Suprapubic skin (tissue), 4 donors: ENCODE measurements at places on chromosomes 11 and 22. TPM values are rescaled to one million over a fixed set of nuclear protein-coding genes. Genes with fewer than 3 reads are reported as not detected.

Gene SCGB1A1
- total RNA-seq, result not detected

DNA sequence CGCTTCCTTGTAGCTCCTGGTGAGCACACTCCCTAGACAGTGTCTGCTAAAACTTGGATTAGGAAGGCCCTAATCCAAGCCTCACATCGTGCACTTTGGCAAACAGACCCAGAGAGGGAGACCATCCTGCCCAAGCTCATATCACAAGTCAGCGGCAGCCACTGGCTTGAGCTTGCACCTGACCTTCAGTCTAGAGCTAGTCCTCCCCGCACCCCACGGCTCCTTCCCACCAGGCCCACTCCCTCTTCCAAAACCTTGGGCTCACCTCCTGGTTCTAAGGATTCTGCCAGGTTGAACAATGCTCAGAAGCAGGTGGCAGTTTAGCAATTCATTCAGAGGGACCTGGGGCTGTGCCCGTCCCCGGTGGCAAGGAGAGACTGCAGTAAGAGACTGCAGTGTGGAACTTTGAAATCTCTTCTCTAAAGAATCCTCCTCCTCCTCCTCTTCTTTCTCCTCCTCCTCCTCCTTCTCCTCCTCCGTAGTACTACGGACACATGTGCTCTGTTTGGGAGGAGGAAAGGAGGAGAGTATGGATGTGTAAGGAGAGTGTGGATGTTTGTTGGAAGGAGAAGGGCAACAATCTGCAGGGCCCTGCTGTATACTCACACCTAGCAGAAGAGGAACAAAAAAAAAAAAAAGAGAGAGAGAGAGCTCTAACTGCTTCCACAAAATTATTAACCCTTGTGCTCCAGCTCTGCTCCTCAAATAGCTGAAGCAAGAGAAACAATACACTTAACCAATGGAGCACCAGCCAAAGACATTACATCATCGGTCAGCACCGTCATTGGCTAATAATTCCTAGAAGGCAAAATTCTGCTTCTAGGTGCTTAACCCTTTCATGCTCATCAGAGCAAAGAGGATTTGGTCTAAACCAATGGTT lies 6.0 kb downstream of the SYN3 start:
- H3K27ac ChIP-seq, result no peak overlapping the region
- H3K4me3 ChIP-seq, result no peak overlapping the region
- H3K27me3 ChIP-seq, result peaks cover 54% of the 10 kb centered on the region
- no peaks in the 10 kb centered on the region for H3K36me3 ChIP-seq
- DNase-seq, result no peak

DNA sequence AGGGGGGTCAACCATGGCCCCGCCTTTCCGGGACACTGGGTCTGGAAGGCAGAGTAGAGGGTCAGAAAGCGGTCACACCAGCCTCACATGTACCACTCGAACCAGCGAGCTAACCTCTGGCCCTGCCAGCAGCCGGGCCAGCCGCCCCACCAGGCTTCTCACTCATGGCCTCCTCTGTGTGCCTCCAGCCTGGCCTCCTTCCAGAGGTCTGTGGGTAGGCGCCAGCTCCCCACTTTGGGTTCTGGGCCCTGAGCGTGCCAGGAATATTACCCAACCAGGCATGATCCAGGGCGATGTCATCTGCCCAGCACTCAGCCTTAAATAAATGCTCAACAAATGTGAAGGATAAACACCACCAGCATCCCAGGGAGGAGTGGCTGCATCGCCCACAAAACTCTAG lies 5.8 kb downstream of the SCUBE1 start:
- no peaks in the 10 kb centered on the region for H3K36me3 ChIP-seq
- DNase-seq, result no peak
- peaks cover 2% of the 10 kb centered on the region for H3K4me1 ChIP-seq
- peaks cover 49% of the 10 kb centered on the region for H3K27me3 ChIP-seq
- no peak overlapping the region for H3K27ac ChIP-seq

DNA sequence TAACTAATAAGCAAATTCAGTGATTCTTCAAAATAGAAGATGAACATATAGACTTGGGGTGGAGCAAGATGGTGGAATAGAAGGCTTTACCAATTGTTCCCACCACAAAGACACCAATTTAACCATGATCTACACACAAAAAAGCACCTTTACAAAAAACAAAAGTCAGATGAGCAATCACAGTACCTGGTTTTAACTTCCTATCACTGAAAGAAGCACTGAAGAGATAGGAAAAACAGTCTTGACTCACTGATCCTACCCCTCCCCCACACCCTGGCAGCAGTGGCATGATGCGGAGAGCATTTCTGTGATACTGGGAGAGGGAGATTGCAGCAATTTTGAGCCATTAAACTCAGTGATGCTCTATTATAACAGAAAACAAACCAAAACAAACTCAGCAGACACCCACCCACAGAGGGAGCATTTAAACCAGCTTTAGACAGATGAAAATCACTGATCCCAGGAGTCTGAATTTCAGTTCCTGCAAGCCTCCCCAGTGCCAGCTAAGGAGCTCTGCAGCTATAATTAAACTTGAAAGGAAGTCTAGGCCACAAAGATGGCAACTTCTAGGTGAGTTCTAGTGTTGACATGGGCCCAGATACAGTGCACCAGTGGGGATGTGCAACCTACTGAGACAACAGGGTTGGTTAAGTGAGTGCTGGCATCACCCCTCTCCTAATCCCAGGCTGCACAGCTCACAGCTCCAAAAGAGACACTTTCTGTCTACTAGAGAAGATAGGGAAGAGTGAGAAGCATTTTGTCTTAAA lies 161.8 kb upstream of the GRIA4 start:
- no peaks in the 10 kb centered on the region for H3K27me3 ChIP-seq
- no peak overlapping the region for H3K4me3 ChIP-seq
- no peaks in the 10 kb centered on the region for H3K36me3 ChIP-seq
- H3K4me1 ChIP-seq, result no peaks in the 10 kb centered on the region
- H3K27ac ChIP-seq, result no peak overlapping the region
- no peak for DNase-seq

DNA sequence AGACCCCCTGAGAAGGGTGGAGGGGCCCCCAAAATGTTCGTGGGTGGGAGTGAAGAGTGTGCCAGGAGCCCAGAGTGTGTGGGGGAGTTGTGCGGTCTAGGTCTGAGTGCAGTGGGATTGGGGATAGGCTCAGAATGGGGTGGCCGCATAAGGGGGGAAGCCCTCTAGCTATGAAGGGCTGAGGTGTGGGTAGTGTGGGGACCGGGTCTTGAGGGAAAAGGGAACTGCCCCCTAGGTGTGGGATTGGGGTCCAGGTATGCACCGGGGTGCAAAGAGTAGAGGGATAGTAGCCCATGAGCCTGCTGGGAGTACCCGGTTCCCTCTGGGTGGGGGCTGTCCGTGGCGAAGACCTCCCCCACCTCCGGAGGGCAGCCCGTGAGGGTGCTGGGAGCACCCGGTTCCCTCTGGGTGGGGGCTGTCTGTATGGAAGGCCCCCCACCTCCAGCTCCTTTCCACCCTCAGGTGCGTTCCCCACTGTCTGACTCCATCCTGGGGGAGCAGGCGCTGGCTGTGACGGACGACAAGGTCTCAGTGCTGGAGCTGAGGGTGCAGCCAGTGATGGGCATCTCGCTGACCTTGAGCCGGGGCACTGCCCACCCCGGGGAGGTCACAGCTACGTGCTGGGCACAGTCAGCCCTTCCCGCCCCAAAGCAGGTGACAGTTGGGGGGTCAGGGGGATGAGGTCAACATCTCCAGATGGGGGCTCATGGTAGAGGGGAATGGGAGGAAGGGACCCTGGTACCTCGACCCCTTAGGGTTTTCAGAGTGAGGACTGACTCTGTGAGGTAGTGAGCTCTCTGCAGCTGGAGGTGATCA lies 10.7 kb downstream of the TMEM132A start:
- no peak overlapping the region for H3K4me3 ChIP-seq
- H3K36me3 ChIP-seq, result peaks cover 14% of the 10 kb centered on the region
- H3K4me1 ChIP-seq, result no peaks in the 10 kb centered on the region
- no peaks in the 10 kb centered on the region for H3K27me3 ChIP-seq
- no peak overlapping the region for H3K27ac ChIP-seq

DNA sequence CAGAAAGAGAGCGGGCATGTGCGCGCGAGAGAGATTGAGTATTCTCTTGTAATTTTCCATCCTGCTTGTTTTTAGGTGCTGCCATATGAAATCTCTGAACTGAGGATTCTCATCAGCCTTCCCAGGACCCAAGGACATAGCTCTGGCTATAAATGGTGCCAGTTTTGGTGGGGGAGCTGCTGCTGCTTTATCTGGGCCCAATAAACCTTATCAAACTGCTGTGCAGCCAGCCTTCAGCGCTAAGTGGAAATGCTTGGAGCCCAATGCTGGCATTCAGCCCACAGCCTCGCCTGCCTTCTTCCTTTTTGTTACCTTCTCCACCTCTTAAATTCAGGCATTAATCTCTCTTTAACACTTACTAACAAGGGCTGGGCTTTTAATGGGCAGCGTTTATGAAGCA lies 2.4 kb upstream of the ZBTB16 start:
- H3K36me3 ChIP-seq, result no peaks in the 10 kb centered on the region
- no peaks in the 10 kb centered on the region for H3K27me3 ChIP-seq
- peaks cover 16% of the 10 kb centered on the region for H3K4me1 ChIP-seq
- no peak overlapping the region for H3K27ac ChIP-seq

DNA sequence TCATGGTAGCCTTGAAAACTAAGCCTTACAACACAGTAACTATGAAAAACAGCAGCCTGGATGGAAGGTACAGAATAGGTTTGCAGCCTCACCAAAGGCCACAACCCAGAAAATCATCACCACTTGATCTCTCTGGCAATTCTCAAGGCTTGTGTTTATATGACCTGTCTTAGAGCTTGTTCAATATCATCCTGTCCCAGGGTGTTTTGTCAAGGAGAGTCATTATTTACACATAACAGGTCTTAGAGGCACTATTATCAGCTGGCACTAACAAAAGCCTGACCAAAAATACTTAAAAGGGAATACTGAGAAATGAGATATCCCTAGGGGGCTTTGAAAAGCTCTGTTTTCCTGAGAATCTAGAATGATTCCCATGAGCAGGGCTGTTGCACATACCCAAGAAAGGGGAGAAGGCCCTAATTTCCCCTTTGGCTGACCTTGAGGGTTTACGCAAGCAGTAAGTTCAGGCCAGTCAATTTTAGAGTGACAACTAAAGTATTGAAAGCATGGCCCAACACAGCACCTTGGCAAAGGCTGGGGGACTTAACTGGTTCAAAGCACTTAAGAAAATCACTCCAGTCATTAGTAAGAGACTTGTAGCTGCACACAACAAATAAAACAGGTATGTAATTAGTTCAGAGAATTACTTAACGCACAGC lies 7.9 kb downstream of the SC5D start:
- H3K4me1 ChIP-seq, result peaks cover 8% of the 10 kb centered on the region
- H3K27ac ChIP-seq, result no peak overlapping the region
- DNase-seq, result no peak
- H3K36me3 ChIP-seq, result peaks cover 8% of the 10 kb centered on the region
- no peak overlapping the region for H3K4me3 ChIP-seq
- no peaks in the 10 kb centered on the region for H3K27me3 ChIP-seq

DNA sequence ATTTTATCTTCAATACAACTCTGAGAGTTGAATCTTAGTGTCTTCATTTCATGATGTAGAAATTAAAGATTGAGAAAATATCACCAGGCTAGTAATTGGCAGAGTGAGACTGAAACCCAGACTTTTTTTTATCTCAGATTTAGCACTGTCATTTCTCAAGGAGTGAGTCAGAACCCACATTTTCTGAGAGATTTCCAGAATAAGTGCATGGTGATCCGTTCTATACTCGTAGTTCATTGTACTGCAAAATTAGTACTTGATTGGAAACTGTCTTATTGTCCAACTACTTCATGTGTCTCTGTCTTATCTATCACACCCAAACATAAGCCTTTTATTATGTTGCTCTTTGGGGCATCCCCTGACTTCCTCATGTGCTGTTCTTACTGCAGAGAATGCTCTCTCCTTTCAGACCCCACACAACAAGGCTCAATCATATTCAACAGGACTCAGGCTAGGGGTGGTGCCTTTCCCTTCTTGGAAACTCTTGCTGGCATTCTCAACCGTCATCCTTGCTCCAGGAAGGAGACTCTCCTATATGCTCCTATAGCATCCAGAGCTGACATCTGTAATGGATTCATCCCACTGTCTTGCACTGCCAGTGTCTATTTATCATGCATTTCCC lies 76.7 kb upstream of the BLID start:
- peak overlapping the region; percentile 11 for H3K27ac ChIP-seq
- no peak for DNase-seq
- H3K4me3 ChIP-seq, result no peak overlapping the region
- H3K27me3 ChIP-seq, result no peaks in the 10 kb centered on the region

Gene CCDC82
- total RNA-seq, result 31.9 TPM
